ENCODE measurements at places on chromosomes 16 and 17. TPM values are rescaled to one million over a fixed set of nuclear protein-coding genes. Genes with fewer than 3 reads are reported as not detected.

GNAO1 gene
- not detected for total RNA-seq

KIFC3 gene
- total RNA-seq, result 56.1 TPM

MILR1 gene
- 0.76 TPM for total RNA-seq

CLUH gene
- total RNA-seq, result 28.6 TPM

CCDC182 gene
- total RNA-seq, result not detected

GAS7 gene
- 9.5 TPM for total RNA-seq

TM4SF5 gene
- not detected for total RNA-seq

C17orf50 gene
- not detected for total RNA-seq

Measured in dermis lymphatic vessel endothelial cell (primary cell).